ENCODE measurements at places on chromosomes 1 and 21.

- DNase-seq = peak; percentile 86
Measured at GRCh38 chr1:156118177-156118868, 3.8 kb downstream of the LMNA start.

DNA sequence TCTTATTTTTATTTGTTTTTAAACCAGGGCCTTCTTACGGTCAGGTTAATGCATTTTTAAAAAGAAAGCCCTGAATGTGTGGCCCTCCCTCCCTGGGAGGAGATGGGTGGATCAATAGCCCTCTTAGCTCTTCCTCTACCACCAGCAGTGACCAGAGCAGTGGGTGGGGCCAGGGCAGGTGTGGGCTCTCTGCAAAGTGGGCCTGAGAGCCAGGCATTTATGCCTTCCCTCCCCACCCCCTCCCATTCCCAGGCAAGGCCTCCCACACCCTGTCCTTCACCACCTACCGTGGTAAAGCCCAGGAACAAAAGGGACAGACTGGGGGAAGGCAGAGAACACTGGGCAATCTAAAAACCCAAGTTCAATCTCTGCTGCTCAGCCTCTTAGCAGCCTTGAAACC lies 63.9 kb downstream of the SSBP3 start:
- DNase-seq = no peak

GRCh38 chr1:160206036-160206389 lies 829 bp downstream of the PEA15 start:
- DNase-seq = peak; percentile 86

DNA sequence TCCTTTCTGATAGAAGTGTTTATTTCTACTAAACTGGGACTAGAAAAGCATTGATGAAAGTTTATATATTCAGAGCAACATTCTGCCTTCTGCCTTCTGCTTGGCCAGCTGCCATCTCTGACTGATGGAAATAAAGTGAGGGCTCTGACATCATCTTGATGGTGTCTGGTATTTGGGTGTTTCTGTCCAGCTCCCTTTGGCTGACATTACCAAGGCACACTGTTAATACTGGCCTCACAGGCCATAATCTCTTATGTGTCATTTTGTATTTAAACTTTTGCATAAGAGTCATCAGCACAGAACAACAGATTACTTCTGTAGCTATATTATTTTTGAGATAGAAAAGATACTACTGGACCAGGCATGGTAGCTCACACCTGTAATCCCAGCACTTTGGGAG lies 216.9 kb downstream of the RYR2 start:
- peak; percentile 79 for DNase-seq

DNA sequence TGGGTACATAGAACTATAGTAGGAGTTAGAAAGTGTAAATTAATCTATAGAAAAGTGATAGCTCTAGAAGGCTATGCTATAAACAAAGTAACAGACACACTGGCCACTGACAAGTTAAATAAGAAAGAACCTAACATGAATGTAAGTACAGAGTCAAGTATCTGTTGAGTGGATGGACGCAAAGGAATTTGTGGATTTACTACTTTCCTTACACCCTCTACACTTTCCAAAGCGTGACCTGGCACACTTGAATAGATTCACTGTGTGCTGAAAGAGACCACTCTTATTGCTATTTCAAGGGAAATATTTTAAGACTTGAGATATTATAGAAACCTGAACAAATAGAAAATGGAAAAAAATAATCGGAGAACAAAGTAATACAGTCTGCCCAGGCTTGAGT lies 142.8 kb upstream of the SAMSN1 start:
- no peak for DNase-seq

GRCh38 chr1:149965440-149965839 lies 28.8 kb upstream of the MTMR11 start:
- no peak for DNase-seq

GRCh38 chr1:222077206-222077605 lies 335.3 kb upstream of the DUSP10 start:
- no peak for DNase-seq

- DNase-seq = no peak
Measured at GRCh38 chr1:210254298-210254697, 21.7 kb downstream of the SERTAD4 start.

- no peak for DNase-seq
Measured at GRCh38 chr1:17594690-17595601, 55.4 kb downstream of the ARHGEF10L start.

DNA sequence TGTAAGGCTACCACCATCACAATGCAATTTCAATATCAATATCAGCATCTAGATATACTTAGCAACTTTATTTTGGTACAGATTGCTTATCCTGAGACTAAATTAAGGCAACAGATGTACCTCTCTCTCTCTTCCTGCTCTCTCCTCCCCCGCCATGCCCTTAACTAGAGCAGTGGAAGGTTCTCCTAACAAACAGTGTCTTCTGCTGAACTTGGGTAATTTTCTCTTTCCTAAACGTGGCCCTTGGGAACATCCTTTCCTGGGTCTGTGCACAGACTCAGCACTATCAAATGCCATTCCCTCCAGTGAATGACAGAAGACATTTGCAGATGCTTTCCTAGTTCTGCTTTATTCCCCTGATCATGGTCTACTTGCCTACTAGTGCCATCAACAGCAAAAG lies 85.6 kb upstream of the TTC39A start:
- DNase-seq = no peak

DNA sequence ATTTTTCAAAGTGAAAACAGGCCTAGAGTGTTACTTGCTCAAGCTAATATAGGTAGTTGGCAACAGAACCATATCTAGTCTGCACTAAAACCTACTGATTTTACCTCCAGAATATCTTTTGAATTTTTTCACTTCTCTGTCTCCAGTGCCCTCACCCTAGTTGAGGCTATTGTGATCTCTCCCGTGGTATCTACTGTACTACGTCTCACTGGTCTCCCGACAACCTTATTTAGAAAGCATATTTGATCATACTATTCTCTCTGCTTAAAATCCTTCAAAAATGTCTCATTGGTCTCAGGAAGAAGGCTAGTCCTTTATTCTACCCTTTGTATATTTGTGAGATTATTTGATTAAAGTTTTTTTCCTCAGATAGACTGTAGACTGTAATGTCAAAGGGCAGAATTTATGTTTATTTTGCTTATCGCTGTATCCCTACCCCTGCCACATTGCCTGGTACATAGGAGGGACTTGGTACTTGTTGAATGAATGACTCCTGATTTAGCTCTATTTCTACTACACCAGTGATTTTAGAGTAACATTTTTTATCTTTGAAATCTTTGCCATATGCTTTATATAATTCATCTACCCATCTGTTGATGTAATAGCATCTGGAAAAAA lies 135.5 kb upstream of the KIAA1614 start:
- DNase-seq = no peak

GRCh38 chr21:15203740-15204139 lies 138.9 kb upstream of the NRIP1 start:
- no peak for DNase-seq

GRCh38 chr1:78121710-78122109 lies 75.9 kb downstream of the GIPC2 start:
- no peak for DNase-seq

- DNase-seq = no peak
Measured at GRCh38 chr1:240797050-240797449, 185.1 kb upstream of the GREM2 start.

- DNase-seq = no peak
Measured at GRCh38 chr1:54986025-54986424, 5.6 kb downstream of the TMEM61 start.

GRCh38 chr1:245969283-245969682 lies 537.8 kb downstream of the SMYD3 start:
- no peak for DNase-seq

- DNase-seq = no peak
Measured at GRCh38 chr1:51168266-51168845, 66.3 kb downstream of the C1orf185 start.

GRCh38 chr1:214187121-214187900 lies 93.6 kb upstream of the SMYD2 start:
- DNase-seq = peak; percentile 67

- DNase-seq = no peak
Measured at GRCh38 chr1:62621907-62622306, 24.6 kb downstream of the ANGPTL3 start.

- no peak for DNase-seq
Measured at GRCh38 chr1:78171736-78172590, 126.2 kb downstream of the GIPC2 start.

DNA sequence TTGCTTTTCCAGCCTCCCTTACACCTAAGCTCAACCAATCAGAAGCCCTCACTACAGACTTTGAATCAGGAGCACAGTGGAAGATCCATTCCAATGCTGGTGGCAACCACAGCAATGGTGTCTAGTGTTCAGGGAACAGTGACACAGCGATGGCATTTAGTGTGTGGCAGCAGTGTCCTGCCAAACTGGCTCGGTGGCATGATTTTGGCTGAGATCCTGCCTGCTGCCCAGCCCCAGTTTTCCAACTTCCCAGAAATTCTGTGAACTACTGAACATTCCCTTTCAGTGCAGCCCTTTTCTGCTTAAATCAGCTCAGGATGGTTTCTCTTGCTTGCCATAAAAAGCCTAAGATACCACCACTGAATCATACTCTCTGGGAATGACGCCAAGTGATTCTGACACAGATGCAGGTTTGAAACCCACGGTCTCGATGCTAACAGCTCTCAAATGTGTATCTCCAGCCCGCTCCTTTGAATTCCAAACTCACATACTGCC lies 8.8 kb downstream of the ASAP3 start:
- DNase-seq = no peak

DNA sequence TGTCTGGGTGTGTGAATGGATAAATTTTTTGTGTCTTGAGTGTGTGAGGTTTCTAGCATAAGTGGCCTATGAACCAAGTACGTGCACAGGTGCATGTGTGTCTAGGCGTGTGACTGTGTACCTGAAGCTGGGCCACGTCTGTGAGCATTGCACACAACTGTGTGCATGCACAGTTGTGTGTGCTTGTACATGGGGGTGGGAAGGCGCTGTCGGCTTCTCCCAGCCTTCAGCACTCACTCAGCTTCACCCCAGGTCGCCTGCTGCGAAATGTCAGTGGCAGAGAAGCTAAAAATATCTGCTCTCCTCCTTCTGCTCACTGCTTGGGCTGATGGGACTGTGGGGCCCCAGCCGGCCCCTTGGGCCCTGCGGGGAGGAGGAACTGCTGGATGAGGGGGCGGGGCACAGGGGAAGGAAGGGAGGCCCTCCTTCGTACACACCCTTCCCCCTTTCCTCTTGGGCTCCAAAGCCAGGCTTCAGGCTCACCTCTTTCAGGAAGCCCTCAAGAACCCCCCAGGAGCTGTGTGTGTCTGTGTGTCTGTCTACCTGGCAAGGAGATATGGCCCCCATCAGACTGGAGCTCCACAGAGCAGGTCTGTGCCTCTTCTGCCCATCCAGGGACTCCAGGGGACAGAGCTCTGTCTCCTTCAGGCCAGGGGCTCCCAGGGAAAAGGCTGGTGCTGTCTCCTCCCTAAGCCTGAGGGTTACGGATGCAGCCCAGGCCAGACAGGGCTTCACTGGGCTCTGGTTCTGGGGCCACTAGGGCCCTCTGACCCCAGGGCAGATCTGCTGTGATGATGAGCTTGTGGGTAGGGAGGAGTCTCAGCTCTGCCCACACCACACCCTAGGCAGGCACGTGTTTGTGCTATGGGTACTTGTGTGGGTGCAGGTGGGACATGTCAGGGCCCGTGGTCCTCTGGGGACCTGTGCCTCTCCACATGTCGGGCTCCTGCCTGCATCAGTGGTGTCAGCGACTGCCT lies 35.6 kb upstream of the WASF2 start:
- no peak for DNase-seq

DNA sequence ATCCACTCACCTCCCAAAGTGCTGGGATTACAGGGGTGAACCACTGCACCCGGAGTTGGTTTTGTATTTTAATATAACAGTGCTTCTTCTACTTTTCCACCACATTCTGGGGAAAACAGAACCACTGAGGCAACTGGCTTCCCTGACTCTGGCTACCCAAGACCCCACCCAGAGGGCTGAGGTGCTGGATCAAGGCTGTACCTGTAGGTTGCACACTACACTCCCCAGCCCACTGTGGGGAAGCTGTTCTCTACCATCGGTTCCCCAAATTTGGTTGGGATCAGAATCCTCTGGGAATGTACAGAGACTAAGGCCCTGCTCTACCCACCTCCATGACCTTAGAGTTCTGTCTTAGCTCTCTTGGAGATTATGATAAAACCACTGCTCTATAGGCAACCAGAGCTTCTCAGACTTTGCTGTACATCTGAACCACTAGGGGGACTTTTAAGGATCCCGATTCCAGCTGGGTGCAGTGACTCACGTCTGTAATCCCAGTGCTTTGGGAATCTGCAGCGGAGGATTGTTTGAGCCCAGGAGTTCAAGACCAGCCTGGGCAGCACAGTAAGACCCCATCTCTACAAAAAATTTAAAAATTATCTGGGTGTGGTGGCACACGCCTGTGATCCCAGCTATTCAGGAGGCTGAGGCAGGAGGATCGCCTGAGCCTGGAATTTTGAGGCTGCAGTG lies 51.6 kb downstream of the GNG4 start:
- DNase-seq = peak; percentile 35

- DNase-seq = no peak
Measured at GRCh38 chr1:92872719-92873118, 40.9 kb downstream of the RPL5 start.

GRCh38 chr1:150995896-150996295 lies 10.8 kb downstream of the MINDY1 start:
- DNase-seq = no peak
